NCI-H1417 treated with DMSO at 0.1 percent for 48 hours (cell line): ENCODE measurements at places on chromosomes 11 and 22.

- no peak for DNase-seq
Measured at GRCh38 chr11:1749395-1750351, 722 bp downstream of the IFITM10 start.

DNA sequence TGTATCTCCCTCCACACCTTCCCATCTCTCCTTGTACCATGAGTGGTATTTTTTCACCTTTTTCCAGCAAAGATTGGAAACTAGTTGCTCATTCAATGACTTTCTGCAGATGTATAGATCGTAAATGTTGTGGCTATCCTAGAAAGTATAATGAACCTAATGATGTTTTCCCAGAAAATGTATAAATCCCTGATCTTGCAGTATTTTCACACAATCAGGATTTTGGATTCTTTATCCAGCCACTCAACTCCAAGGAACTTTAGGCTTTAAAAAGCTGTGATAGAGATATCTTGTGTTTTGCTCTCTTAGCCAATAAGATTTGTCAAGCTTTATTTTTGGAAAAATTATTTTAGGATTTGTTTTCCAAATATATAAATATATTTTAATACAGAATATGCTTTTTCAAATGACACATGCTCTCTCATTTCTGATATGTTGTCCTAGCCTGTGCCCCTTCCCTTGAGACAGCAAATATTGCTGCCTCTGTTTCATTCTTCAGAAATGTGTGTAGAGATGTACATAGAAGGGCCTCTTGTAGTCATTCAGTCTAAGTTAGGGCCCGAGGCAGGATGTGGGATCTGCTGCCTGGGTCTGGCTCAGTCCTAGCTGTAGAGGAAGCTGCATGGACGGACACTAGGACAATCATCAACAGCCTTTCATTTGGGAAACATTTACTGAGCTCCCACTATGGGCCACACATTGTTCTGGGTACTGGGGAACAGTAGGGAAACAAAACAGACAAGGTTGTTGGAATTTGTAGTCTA lies 62.4 kb downstream of the NAV2 start:
- no peak for DNase-seq

DNA sequence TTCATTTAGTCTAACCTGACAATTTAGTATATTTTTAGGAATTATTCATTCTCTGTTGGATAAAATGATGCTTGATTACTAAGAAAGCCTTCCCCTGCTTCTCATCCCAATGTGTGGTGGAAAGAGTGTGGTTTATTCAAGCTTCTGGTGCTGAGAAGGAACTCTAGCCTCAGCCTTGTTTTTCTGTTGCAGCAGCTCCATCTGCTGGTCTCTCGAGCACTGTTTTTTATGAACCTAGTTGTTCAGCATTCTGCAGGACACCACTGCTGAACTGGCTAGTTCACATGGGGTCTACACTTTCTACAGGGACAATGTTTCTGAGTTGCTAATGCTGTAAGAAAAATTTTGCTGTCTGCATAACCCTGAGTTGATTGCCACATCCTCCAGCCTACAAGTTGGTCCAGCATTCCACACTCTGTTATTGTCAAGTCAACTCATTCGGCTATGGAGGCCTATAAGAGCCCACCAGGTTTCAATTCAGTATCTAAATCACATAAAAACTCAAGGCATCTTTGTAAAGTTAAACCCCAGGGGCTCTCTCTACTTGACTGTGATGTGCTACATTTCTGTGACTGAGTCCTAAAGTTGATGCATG lies 14.3 kb downstream of the OR2AG2 start:
- DNase-seq, result no peak

DNA sequence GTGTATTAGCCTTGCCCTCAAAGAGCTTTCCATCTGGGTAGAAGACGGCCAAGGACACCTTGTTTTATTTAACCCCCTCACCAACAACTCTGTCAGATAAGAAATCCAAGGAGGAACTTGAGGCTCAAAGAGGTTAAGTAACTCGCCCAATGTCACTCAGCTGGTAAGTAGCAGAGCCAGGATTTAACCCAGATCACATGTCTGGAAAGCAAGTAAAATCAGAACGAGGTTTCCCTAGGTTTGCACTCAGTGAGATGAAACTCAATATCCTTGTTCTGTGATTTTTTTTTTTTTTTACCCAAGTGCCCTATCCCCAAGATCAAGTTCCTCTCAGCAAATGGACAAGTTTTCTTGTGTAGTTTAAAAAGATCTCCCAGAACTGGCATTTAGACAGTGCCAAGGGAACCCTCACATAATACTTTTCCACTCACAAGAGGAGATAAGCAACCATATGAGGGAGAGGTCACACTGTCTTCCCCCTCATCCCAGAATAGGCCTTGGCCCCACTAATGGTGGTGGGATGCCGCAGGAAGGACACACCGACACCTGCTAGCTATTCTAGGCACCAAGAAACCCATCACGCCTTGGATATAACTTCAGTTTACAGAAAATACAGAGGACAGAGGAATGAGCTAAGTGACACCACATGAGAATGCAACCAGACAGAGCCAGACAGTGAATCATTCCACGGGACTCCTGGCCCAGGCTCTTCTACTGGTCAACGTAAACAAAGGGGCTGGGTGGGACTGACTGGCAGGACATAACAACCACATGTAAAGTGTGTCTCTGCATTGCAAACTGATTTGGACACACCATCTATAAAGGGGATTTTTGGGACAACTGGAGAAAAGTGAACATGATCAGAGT lies 8.6 kb upstream of the ARAP1 start:
- DNase-seq, result no peak

DNA sequence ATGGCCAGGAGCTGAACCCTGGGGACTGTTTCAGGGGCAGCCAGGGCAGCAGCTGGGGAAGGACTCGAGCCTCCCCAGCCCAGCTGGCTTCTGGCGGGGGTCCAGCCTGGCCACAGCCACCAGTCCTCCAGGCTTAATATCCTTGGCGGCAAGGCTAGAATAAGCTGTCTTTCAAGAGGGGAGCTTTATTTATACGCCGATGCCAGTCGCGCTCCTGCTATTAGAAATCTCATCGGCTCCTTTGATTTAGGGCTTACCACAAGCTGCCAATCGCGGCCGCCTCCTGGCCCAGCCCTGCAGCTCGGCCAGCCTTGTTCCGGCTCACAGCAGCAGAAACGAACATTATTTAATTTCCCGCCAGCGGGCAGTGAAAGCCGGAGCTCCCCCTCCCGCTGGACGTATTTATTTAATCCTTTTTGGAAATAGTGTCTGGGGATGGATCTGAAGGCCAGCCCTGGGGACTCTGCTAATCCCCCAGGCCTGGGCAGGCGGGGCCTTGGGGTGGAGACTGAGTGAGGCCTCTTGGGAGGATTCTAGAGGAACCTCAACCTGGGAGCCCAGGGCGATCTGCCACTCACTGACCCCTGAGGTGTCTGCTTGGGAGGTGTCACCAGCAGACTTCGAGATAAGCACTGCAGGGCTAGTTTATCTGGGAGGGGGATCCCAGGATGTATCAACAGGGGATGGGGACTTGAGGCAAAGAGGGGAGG lies 363.1 kb downstream of the MN1 start:
- DNase-seq, result no peak

DNA sequence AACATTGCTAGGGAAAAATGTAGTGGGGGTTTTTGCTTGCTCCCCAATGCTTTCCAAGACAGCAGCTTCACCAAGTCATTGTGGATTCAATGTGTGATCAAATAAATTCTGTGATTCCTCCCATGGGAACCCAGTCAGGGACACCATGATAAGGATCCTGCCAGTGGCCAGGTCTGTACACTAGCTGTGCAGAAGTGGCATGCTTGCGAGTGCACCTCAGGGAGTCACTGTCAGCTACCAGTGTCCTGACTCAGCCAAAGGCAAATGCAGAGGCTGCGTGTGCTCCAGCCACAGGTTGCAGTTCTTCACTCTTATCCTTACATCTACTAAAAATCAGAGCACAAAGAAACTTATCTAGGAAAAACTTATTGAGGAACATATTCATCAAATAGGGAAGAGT lies 9.4 kb upstream of the ACRV1 start:
- DNase-seq, result no peak

GRCh38 chr11:125948278-125949051 lies 2.6 kb downstream of the VSIG10L2 start:
- DNase-seq, result no peak

DNA sequence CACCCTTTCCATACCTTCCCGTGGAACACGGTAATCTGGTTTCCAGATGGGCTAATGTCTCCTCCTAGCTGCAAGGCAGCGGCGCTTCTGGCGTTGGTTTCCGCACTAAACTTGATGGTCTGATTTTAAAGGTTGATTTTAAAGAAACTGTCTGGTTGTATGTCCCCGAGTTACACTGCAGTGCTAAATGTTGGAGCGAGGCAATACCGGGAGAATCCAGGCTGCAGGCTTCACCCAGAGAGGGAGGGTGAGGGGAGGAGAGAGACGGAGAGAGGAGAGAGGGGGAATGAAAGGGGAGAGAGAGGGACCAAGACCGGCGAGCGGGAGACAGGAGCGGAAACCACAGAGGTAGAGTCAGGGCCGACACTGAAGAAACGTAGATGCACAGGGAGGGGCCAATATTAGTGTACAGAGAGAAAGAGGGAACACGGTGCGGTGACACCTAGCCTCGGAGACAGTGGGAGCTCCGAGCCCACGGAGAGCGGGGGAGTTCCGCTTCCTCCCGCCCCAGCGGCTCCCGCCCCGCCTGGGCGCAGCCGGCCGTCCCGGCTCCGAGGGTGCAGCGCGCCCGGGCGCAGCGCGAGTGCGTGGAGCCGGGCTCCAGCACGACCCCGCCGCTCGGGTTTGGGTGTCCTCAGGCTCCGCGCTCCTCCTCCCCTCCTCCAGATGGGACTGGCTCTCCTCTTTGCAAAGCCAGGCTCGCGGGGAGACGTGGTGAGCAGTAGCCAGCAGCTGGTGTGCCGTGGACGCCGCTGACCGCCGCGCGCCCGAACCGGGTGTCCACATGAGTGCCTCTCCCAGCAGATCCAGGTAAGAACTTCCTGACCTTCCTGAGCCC lies 71.9 kb upstream of the GRAMD1B start:
- peak; percentile 26 for DNase-seq

- DNase-seq, result no peak
Measured at GRCh38 chr22:19367763-19368367, 63.7 kb downstream of the HIRA start.

GRCh38 chr11:16896729-16897469 lies 117.3 kb downstream of the PLEKHA7 start:
- no peak for DNase-seq

DNA sequence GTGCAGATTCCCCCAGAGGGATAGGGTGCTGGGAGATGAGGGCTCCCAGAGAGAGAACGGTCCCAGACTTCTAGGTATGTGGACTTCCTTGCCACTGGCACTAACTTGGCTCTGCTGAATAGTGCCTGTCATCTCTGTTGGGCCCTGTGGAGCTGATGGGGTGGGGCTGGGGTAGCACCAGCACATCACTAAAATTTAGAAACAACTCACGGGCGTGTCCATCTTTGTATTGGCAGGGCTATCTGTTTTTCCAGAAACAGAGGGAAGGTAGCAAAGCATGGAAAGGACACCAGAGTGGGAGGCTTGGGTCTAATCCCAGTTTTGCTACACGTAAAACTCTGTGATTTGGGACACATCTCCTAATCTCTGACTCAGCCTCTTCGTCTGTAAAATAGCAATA lies 25.8 kb downstream of the SWAP70 start:
- no peak for DNase-seq

DNA sequence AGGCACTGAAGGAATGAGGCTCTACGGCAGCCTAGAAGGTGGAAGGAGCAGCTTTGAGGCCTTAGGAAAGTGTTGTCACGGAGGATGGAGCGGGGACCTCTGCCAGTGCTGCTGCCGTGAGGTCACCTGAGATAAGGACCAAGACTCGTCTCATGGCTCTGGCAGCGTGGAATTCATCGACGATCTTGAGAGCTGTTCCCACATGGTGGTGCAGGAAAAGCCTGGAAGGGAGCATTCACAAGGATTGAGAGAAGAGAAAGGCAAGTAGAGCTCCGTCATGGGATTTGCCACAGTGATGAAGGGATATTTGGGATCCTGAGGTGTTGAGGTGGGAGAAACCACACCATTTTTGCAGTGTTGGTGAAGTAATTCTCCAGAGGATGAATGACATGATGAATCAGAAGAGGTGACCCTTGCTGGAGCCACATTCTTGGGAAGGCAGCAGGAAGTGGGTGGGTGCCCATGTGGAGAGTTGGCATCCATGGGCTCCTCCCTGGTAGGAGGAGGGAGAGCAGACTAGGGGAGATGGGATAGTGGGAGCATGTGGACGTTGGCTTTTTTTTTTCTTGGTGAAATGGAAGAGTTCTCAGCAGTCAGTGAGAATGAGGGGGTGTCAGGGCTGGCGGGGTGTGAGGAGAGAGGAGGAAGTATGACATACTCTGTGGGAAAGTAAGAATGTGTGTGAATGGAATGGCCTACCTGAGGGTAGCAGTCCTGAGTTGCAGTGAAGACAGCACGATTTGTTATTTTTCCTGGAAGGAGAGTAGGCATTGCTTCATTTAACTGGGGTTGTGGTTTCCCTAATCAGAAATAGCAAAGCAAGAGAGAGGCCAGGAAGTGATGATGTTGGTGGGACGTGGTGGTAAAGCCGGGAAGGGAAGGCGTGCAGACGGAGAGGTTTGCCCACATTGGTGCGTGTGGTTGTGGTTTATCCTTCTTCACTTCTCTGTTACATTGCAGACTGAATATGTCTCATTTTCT lies 11.1 kb downstream of the PPP6R3 start:
- DNase-seq, result no peak

GRCh38 chr11:63567044-63567840 lies 4.1 kb upstream of the PLAAT2 start:
- DNase-seq, result no peak

GRCh38 chr11:100119176-100119575 lies 567.9 kb upstream of the ARHGAP42 start:
- no peak for DNase-seq

DNA sequence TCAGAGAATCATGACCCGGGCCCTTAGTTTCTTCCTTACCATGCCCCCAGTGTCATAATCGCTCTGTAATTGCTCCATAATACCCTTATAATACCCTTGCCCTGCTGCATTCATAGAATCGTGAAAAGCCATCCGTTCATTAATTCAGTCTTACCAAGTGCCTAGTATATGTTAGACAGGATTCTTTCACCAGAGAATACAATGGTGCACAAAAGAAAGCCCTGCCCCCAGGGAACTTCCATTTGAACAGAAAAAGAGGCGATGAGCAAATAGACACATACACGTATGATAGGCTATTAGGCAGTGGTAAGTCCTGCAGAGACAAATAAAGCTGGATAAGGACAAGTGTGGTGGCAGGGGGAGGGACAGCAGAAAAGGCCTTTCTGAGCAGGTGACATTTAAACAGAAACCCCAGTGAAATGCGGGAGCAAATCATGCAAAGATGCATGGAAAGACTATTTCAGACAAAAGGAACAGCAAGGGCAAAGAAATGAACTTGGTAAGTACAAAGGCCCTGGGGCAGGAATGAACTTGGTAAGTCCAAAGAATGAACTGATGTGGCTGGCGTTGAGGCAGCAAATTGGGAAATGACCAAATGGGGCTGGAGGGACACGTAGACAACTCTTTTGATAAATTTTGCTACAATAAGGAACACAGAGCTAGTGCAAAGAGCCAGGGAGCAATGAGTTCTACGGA lies 74.6 kb upstream of the CREB3L1 start:
- no peak for DNase-seq

GRCh38 chr11:93498641-93499040 lies 44.5 kb downstream of the SMCO4 start:
- DNase-seq, result no peak
